Activated naive CD4-positive, alpha-beta T cell (primary cell): ENCODE measurements at places on chromosomes 16 and 17.
A peak's percentile ranks its signal among the peaks of the same experiment; 100 is the strongest.

DNA sequence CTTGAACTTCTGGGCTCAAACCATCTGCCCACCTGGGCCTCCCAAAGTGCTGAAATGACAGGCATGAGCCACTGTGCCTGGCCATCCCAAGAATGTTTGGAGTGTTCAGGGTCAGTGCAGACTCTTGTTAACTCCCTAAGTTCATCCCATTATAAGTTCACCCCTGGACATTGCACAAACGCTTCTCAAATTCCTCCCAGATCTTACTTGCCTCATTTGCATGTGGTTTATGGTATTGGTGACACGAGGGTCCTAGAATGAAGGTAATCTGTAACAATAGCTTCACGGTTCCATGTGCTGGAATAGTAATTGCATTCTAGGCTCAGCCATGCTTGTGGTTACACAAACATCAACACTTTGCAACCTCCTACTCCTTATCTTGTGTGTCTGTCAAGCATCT is 5.0 kb upstream of the CCDC42 start:
- DNase-seq = no peak

DNA sequence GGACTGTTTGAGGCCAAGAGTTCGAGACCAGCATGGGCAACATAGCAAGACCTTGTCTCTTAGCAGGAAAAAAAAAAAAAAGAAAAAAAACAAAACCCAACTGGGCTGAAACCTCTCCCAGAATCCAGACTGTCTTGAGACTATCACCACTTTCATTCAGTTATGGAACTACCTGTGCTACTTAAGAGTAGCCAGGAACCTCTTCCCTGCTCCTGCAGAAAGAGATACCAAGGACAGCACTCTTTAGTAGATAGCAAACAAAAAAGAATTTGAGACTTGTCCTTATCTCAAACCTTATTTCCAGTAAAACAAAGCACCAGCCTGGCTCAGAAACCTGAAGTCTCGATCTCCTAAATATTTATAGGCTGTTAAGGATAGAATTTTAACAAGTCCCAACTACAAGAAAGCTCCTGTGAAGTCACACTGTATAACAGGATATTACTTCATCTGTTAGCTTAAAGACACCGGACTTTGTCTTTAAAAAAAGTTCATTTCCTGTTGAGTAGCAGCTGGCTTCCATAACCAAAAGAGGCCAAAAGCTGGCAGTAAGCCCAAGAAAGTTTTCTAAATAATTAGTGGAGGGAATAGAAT is 5.1 kb downstream of the CDR2 start:
- no peak for DNase-seq

DNA sequence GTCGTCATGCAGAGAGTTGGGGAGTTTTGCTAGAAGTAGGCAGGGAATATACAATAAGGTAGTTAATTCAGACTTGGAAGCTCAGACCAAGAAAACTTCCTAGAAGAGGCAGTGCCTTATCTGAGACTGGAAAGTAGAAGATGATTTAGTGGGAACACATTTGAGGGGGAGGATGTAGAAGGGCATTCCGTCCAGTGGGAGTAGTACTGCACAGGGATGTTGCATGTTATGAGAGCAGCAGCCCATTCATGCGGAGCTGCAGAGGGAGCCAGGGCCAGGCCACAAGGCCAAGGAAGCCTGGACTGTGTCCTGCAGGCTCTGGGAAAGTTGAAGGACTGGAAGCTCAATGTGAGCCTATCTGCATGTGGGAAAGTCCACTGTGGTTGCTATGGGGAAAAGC is 344.5 kb upstream of the EEF2KMT start:
- DNase-seq = no peak

- no peak for DNase-seq
Measured at GRCh38 chr16:10871157-10871991, 5.6 kb upstream of the CIITA start.

DNA sequence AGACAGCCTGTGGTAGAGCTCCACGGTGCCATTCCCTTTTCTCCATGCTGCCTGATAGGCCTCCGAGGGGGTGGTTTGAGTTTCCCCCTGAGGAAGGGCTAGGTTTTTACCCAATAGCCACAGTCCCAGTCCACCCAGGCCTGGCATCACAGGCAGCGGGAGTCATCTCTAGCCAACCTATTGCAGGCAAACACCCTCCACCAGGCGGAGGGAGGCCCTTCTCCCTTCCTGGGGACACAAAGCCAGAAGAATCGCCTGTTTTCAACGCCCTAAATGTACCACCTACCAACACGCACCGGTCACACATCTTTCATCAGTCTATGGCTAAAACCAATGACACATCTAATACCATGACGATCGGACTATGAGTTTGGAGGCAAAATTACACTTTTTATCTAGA is 7.4 kb downstream of the CSNK1D start:
- DNase-seq = no peak

GRCh38 chr17:9522074-9522473 is 53.5 kb downstream of the STX8 start:
- DNase-seq = no peak

- DNase-seq = no peak
Measured at GRCh38 chr16:6602405-6602804, 730.2 kb upstream of the RBFOX1 start.

GRCh38 chr17:1486802-1487695 is 5.4 kb downstream of the MYO1C start:
- DNase-seq = peak; percentile 65

DNA sequence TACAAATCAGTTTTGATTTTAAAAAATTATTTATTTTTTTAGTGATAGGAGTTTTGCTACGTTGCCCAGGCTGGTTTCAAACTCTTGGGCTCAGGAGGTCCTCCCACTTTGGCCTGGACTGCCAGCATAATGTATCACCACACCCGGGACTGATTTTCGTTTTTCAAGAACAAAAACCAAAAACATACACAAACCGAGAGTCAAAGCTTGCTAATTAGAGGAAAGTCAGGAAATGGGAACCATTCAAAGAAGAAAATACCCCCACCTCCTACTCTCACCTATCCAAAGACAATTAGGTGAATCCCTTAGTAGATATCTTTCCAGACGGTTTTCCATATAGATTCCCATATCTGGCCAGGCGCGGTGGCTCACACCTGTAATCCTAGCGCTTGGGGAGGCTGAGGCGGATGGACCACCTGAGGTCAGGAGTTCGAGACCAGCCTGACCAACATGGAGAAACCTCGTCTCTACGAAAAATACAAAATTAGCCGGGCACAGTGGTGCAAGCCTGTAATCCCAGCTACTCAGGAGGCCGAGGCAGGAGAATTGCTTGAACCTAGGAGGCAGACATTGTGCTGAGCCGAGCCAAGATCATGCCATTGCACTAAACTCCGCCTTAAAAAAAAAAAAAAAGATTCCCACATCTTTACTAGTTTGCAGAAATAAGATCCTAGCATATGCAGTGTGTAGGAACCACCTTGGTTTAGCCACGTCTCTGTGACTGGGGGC is 883 bp upstream of the SPN start:
- no peak for DNase-seq

GRCh38 chr16:22681554-22682291 is 132.2 kb upstream of the HS3ST2 start:
- DNase-seq = no peak
